Stimulated activated CD8-positive, alpha-beta memory T cell treated with anti-CD3 and anti-CD28 coated beads, Interleukin-7, amount 100 ng/mL, for 48 hours (primary cell): ENCODE measurements at places on chromosomes 7 and 10.

DNA sequence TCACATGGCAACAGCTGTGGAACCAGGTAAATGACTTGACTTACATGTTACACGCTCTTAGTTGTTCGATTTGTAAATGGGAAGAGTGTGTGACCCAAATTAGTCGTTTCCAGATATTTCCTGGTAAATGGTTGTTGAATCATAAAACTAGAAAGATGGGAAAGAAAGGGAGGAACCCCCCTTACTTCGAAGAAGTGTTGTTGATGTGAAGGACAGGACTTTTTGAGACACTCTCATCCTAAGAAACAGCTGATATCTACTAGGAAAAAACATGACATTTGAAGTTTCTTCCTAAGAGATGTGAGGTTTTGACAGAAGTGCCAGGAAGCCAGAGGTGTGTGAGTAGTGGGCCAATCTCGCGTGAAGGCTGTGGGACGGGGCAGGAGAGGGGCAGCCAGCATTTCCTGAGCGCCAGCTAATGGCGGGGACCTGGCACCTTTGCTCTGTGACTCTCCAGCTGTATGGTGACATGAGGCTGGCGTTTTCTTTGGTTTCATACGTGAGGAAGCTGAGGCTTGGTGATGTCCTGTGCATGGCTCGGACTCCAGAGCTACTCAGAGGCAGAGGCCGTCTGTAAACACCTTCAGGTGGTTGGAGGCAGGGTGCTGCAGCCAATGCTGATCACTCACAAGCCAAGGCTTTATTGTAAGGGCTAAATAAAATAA, 53.7 kb downstream of the IKZF1 start:
- DNase-seq: no peak

- DNase-seq: no peak
Observed at GRCh38 chr10:78820007-78820362, 248.8 kb upstream of the ZMIZ1 start.

GRCh38 chr7:104160375-104160774, 47.4 kb downstream of the ORC5 start:
- DNase-seq: no peak

- no peak for DNase-seq
Observed at GRCh38 chr7:86320341-86320740, 323.4 kb upstream of the GRM3 start.

DNA sequence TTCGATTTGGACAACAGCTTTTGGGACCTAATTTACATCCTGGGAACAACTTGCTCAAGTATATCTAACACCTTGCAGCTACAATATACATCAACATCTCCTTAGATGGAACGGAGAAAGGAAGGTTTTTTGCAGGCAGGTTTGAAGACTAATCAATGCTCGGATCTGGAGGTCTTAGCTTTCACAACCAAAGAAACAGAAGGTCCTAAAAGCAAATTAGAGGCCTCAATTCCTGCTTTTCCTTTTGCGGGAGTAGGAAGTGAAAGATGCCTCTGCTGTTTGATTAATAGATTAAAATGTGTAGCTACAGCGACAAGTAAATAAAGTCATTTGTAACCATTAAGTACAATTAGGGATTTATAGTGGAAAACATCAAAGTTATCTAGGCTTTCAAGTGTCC, 3.7 kb upstream of the SP8 start:
- no peak for DNase-seq

DNA sequence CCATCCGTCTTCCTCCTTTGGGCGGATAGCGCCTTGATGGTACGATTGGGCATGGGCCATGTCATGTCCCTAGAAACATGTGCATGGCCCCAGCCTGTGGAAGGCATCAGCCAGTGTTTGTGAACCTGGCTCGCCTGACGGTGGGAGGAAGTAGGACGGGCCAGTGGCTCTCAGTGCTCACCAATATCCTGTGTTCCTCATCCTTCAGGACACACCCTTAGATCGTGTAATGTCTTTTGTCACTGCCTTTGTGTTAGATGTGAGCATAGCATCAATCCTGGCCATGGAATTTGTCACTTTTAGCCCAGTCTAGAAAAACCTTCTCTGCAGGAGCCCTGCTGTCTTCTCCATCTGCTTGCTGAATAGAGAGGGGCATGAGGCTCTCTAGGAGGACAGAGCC, 77.6 kb downstream of the PFKFB3 start:
- no peak for DNase-seq
